ENCODE measurements at places on chromosomes 12 and 14.
A peak's percentile ranks its signal among the peaks of the same experiment; 100 is the strongest.

DNA sequence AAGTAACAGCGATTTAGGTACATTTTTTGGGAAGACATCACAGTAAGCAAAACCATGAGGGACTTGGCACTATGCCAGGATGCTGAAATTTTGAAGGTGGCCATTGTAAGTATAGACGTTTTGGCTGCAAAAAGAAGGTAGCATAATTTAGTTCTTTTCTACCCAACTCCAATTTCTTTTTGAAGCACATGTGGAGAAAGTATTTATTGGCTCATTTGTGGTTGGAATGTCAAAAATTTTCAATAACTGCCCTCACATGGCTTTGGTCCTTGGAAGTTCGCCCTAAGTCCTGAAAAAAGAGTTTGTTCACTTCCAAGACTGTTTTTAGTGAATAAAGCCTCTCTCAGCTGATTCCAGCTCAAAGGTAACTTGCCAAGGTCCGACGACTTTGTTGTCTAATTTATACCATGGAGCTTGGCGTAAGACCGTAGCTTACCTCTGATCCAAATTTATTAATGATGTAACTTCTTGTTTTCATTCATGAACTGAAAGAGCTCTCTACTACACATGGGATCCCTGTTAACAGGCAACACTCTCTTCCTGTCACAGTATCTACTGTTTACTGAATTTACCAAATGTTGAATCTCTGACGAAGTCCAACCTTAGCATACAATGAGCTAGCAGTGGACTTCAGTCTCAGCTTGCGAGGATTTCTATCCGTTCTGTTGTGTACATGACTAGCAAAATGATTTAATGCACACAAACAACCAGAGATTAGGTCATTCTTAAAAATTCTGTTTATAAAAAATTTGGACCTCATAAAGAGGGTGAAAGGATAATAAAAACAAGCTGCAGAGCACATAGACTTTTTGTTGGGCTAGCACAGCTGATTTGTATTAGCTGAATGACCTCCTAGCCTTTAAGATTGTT, 49.0 kb downstream of the MSRB3 start:
- DNase-seq = peak; percentile 64

DNA sequence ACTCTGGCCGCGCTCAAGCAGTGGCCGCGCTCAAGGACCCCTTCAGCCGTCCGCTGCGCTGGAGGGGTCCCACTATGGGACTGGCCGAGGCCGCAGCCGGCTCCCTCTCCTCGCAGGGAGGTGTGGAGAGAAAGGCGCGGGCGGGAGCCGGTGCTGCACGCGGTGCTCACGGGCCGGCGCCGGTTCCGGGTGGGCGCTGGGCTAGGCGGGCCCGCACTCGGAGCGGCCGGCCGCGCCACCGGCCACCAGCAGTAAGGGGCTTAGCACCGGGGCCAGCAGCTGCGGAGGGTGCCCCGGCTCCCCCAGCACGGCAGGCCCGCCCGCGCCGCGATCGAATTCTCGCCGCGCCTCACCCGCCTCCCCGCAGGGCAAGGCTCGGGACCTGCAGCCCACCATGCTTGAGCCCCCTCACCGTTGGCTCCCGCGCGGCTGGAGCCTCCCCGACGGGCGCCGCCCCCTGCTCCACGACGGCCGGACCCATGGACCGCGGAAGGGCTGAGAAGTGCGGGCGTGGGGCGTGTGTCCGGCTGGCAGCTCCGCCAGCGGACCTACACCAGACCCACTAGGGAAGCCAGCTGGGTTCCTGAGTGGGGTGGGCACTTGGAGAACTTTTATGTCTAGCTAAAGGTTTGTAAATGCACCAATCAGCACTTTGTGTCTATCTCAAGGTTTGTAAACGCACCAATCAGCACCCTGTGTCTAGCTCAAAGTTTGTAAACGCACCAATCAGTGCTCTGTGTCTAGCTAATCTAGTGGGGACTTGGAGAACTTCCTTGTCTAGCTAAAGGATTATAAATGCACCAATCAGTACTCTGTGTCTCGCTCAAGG, 49.5 kb downstream of the KLHL28 start:
- DNase-seq = no peak

- no peak for DNase-seq
These were observed 389.0 kb upstream of the RPL10L start for GRCh38 chr14:47040550-47040949.

GRCh38 chr12:2364631-2365051, 311.9 kb downstream of the CACNA1C start:
- no peak for DNase-seq

GRCh38 chr14:35399083-35399937, 5.2 kb downstream of the NFKBIA start:
- no peak for DNase-seq

DNA sequence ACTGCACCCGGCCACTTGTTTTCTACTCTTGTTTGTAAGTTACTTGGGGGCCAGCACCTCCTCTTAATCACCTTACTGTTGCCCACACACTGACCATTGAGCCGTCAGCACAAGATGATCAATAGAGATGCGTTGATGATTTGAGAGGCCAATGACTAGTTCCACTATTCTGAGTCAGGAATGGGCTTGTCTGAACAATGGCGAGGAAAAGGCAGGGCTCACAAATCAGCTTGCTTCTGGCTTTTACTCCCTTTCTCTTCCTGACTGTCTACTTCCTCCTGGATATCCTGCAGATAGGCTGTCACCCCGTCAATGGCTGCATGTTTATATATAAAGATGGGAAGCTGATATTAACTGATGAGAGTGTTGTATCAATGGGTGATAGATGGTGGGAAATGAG, 29.1 kb upstream of the HDAC7 start:
- DNase-seq = no peak

DNA sequence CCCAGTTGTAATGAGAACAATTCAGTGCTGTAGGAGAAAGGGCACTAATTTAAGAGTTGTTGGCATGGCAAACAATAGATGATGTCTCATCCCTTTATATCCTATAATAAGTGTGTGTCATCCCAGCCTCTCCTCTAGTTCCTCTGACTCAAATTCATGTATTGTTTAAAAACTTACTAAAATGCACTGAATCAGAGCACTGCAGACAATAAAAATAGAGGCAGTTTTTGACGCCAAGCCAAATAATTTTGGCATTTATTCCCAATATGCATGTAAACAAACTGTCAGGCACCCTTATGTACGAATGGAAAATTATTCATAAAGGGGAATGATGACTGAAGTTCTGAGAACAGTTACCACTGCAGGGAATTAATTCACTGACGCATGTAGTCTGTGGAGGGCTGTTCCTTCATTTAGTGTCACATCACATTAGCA, 57.9 kb upstream of the TMX1 start:
- DNase-seq = no peak

- DNase-seq = no peak
These were observed 37.3 kb downstream of the FBLN5 start for GRCh38 chr14:91910196-91910595.

GRCh38 chr12:6780573-6780972, 8.3 kb downstream of the LAG3 start:
- DNase-seq = no peak

- no peak for DNase-seq
These were observed 18.8 kb upstream of the HIGD1C start for GRCh38 chr12:50933459-50934124.

GRCh38 chr14:20760950-20761349, 7.3 kb upstream of the EDDM3B start:
- DNase-seq = no peak

DNA sequence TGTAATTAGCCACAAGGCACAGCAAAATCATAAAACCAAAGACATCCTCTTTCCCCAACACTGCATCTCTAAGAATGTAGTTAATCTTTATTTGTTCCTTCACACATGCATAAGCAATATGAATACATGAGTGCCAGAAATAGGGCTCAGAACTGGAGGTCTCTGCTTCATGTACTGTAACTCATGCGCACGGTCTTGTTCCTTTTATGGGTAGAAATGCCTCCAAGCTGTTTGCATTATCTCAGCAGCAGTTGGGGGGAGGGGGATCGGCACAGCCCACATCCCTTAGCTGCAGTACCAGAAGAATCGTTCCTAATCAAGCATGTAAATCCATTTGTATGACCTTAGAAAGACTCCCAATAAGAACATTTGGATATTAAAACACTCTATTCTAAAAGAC, 20.0 kb downstream of the RHOJ start:
- DNase-seq = no peak

- DNase-seq = no peak
These were observed 32.4 kb downstream of the LMO3 start for GRCh38 chr12:16573398-16574077.

DNA sequence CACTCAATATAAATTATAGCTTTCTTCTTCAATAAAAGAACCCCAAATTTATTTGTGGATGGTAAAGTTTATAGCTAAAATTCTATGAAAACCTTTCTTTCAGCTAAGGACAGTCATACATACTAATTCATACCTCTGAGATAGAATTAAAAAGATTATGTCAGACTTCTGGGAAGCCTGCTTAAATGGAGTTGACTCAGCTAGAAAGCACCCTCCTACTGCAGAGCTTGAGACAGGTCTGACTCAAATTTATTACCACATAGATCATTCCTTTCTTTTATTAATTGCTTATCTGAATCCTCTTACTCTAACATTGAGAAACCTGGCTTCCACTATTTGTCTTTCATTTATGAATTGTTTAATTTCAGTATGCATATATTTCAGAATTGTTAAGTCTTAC, 1007.0 kb upstream of the LRFN5 start:
- no peak for DNase-seq

DNA sequence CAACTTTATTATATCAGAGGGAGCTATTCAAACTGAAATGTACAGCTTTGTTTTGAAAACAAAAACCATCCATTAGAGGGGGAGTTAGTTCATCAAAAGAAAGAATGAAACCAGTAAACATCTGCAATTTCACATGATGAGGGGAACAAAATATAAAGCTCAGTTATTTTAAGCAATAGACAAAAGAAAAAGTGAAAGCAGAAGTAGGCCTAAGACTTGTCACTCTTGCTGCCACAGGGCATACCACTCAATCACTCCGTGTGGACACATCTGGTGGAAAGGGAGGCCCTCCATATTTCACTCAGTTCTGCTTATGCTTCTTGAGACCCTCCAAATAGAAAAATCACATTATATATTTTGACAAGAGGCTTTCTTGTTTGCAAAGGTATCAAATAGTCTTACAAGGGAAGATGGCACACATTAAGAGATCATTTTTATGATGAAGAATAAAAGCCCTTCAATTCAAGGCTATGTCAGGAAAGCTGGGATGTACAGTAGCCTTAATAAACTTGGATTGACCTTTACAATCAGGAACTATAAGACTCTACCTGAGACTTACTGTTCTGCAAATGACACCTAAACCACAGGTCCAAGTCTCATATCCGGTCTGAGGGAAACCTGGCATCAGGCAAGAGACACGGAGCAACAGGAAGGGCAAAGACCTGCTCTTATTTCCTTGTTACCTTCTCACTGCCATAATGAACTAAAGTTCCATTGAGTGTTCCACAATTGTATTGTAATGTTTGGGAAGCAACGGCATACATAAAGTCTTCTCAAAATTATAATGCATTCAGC, 222.5 kb upstream of the GRIP1 start:
- DNase-seq = no peak

GRCh38 chr12:4257442-4257841, 16.1 kb upstream of the CCND2 start:
- no peak for DNase-seq

GRCh38 chr14:41000350-41000749, 606.3 kb upstream of the LRFN5 start:
- no peak for DNase-seq

GRCh38 chr12:4392223-4392742, 12.8 kb upstream of the FGF23 start:
- peak; percentile 45 for DNase-seq

DNA sequence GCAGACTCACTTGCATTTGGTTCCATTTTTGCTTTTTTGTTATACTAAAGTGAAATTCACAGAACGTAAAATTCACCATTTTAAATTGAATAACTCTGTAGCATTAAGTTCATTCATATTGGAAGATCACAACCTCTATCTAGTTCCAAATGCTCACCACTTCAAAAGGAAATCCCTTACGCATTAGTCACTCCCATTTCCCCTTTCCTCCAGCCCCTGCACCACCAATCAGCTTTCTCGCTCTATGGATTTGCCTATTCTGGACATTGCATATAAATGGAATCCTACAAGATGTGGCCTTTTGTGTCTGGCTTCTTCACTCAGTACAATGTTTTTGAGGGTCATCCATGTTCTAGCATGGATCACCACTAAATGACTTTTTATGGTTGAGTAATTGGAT, 294.5 kb downstream of the KSR2 start:
- DNase-seq = no peak

- no peak for DNase-seq
These were observed 63.0 kb downstream of the SLC25A47 start for GRCh38 chr14:100386121-100386520.

DNA sequence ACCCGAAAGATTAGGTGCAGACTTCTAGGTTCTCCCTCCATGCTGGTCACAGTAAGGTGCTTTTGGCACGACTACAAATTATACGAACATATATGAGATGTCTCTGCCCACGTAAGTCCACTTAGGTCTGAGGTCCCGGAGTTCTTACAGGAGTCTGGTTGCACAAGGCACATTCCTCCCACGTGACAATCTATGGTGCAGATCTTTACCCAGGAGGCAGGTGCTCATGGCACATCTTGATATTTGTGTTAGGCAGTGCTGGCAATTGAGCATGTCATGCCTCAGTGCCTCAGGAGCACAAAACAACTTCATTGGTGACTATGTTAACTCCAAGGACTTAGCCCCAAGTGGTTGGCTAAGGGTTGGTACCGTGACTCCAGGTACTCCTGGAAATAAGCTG, 92.0 kb upstream of the AMN1 start:
- no peak for DNase-seq

DNA sequence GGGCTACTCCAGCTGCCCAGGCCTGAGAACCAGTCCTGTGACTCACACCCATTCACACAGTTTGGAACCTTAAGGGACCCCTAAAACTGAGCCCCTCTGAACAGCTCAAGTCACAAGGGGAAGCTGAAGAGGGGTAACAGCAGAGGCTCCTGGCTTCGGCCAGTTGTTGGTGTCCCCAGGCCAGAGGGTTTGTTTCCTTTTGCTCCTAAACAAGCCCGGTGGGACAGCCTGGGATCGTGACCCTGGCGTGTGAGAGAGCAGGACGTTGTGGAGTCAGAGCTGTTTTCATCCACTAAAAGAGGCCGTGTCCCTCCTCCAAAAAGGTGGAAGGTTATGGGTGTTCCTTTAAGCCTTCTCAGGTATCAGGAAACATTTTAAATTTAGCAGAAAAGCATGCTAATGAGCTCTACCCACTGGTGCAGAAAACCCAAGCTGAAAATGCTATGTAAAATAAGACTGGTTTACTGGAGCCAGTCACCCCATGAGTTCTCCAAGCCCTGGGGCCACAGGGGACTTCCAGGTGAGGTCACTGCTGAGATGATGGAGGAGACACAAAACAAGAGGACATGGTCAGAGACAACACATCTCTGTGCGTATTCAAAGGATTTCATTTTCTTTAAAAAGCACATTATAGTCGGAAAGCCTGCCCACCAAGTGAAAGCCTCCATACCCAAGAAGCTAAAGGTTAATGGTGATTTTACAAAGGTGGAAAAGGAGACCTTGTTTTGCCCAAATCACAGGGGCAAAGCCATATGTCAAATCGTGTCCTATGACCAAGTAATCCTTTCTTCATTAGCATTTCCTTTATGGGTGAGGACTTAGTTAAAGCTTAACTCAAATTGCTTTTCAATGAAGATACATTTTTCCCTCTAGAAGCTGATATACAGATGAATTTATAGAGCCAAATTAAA, 14.1 kb downstream of the PRKAB1 start:
- DNase-seq = no peak

GRCh38 chr14:104314251-104314941, 176.0 kb downstream of the KIF26A start:
- DNase-seq = peak; percentile 25
